ENCODE measurements at places on chromosomes 16 and 17.
A peak's percentile ranks its signal among the peaks of the same experiment; 100 is the strongest.

GRCh38 chr17:46730026-46730425, 88.5 kb downstream of the WNT3 start:
- no peak for DNase-seq

DNA sequence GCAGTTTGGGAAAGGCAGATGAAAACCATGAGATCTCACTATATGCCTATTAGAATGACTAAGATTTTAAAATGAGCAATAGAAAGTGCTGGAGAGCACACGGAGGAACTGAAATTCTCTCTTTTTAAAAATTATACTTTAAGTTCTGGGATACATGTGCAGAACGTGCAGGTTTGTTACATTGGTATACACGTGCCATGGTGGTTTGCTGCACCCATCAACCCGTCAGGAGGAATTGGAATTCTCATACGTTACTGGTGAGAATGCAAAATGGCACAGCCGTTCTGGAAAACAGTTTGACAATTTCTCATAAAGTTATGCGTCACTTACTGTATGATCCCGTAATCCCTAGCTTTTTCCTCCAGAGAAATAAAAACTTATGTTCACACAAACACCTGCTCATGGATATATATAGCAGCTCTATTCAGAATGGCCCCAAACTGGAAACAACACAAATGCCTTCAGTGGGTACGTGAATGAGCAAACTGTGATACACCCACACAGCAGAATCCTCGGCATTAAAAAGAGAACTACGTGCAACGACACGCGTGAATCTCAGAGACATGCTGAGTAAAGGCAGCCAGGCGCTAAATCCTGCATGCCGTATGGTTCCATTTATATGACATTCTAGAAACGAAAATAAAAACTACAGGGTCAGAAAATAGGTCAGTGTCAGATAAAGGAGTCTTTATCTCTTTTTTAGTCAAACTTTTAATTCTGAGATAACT, 11.8 kb downstream of the PIK3R6 start:
- DNase-seq: no peak

DNA sequence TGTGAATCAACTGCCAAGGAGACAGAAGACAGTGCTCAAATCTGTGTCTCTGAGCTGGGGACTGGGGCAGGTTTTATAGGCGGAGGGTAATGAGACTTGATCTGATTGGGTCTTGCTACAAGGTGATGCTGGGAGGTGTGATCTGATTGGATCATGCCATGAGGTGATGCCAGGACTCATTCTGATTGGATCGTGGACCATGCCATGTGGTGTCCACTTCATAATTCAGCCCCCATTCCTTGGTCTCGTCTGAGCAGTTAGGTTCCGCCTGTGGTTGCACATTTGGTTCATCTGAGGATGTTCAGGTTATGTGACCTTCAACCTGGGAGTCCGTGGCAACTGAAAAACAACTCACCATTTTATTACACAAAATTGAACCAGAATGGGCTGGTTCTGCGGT, 41.0 kb downstream of the OTOA start:
- DNase-seq: no peak

- no peak for DNase-seq
Measured at GRCh38 chr16:88285514-88285822, 97.3 kb upstream of the ZNF469 start.

- no peak for DNase-seq
Measured at GRCh38 chr17:12620200-12620720, 45.4 kb upstream of the MYOCD start.

DNA sequence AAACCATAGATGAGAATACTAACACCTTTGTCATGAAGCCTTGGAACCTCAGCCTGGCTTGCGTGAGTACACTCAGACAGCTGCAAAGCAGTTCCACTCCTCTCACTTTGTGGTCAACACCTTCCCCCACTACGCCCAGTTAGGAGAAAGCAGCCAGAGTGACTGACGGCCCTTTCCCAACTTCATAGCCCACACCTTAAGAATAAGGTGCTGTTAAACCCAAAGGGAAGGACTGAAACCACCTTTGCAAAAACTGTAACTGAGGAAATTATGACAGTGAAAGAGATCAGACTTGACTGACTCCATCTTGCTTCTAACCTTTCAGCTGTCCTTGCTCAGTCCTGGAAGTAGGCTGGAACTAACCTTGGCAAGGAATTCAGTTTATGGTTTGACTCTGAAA, 13.7 kb downstream of the N4BP1 start:
- no peak for DNase-seq

- no peak for DNase-seq
Measured at GRCh38 chr17:16106161-16106891, 106.7 kb downstream of the TTC19 start.

GRCh38 chr17:17348872-17349723, 45.9 kb downstream of the NT5M start:
- DNase-seq: no peak

DNA sequence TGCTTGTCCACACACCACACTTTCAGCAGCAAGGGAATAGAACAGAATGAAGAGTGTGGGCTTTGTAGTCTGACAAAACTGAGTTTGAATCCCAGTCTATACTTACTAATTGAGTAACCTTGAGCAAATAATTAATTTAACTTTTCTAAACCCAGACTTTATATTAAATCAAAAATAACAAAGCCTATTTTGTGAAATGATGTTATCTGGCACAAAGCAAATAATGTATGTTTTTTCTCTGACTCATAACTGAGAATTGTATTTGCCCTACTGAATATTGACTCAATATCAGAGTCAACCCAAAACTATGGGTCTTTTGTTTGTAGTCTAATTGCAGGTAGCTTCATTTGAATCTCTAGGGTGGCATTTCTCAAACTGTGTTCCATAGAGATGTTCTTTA, 77.9 kb upstream of the TANC2 start:
- no peak for DNase-seq

DNA sequence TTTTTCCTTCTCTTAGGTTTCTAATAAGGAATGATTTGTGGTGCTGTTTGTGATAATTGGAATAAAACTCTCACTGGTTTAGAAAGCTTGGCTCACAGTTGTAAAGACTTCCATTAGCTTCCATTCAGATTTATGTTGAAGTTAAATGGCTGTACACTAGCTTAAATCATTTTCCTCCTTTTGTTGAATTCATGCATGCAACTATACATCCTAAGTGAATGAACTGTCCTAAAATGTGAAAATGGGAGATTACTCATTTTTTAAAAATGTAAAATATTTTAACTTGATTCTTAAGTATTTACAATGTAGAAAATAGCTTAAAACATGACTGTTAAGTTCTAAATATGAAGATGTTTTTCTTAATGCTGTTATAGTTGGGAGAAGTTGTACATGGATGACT, 15.2 kb downstream of the PRKCA start:
- no peak for DNase-seq

DNA sequence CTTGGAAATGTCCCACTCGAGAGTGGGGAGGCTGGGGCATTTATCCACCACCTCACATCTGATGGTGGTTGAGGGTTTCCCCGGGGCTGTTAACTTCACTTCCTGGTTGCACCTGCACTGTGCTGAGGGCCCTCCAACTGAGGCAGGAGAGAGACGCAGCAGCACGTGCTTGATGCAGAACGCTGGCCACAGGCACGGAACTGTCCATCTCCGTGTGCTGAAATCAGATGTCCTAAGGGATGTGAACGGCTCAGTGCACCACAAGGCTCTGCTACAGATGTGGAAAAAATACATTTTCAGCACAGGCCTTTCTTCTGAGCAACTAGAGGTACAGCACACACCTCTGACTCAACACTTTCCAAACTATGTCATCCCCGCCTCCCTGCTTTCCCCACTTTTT, 114.8 kb upstream of the C16orf82 start:
- DNase-seq: no peak

- no peak for DNase-seq
Measured at GRCh38 chr16:8806272-8806983, 8.8 kb downstream of the PMM2 start.

DNA sequence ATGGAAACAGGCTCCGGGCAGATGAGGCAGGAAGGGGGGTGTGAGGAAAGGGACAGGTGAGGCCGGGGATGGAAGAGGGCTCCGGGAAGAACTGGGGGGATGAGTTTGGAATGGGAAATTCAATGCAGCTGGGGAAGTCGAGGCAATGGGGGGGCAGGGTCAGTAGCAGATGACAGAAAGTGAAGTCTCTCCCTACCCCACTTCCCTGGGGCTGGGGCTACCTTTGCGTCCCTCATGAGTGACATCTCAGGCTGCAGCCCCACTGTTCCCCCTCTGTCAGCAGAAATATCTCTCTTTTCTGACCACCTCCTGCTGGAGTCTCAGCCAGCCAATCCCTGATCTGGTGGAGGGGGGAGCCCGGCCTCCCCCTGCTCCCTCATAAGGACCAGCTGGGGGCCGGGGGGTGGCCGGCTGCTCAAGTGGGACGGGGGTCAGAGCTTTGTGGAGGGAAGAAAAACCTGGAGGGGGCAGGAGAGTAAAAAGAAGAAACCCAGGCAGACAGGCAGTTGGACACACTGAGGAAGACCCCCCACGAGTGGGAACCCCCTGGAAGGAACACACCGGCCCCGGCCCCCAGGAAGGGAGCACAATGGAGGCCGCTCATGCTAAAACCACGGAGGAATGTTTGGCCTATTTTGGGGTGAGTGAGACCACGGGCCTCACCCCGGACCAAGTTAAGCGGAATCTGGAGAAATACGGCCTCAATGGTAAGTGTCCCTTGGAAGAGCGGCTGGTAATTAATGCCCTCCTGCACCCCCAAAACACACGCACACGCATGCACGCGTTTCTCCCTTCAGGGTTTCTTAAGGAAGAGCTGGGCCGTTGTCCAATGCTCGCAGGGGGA, at the start of gene ATP2A1:
Gene ATP2A1 (plus strand): TSS at position 406 of the 844 bp plus-strand sequence. CDS start 184 bp downstream, at position 590.
- no peak for DNase-seq

- DNase-seq: peak; percentile 40
Measured at GRCh38 chr17:40124279-40125141, 2.7 kb downstream of the MSL1 start.

DNA sequence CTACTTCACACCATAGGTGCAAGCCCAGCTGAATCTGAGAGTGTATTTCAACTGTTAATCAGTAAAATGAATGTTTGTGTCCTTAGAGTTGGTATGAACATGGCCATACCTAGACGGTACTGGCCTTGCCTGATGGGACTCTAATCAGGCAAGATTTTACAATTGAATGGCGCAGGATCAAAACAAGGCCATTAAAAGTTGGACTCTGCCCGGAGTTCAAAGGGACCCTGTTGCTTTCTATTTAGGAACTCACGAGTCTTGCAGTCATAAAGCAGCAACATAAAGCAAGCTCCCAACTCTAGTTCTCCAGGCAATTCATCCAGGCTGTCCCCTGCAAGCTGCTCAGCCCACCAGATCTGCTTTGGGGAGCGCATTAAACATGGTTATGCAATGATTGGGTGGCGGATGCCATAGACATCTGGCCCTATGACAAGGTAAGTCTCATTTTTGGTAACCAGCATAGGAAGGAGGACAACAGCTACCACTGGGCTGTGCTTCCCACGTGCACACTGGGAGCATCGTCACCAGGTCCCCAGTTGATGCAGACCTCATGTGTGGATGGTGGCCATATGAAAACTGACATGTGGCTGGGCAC, 8.8 kb downstream of the TMEM186 start:
- no peak for DNase-seq

DNA sequence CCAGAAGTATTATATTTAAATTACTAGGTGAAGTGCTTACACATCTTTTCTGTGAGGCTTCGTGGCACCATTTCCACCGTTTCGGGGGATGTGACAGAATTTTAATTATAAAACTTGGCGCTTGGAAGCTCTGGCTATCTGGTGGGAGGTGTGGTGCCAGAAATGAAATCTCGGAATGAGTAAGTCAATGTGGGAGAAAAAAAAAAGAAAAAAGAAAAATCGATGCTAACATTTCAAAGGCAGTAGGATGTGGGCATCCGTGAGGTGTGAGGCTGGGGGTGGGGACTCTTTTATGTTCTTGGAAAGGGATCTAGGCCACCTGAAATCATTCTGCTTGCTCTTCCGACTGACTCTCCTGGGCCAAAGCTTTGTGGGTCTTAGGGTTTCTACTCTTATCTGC, 21.9 kb downstream of the CPPED1 start:
- no peak for DNase-seq

- no peak for DNase-seq
Measured at GRCh38 chr17:51617986-51618385, 357.6 kb downstream of the UTP18 start.

DNA sequence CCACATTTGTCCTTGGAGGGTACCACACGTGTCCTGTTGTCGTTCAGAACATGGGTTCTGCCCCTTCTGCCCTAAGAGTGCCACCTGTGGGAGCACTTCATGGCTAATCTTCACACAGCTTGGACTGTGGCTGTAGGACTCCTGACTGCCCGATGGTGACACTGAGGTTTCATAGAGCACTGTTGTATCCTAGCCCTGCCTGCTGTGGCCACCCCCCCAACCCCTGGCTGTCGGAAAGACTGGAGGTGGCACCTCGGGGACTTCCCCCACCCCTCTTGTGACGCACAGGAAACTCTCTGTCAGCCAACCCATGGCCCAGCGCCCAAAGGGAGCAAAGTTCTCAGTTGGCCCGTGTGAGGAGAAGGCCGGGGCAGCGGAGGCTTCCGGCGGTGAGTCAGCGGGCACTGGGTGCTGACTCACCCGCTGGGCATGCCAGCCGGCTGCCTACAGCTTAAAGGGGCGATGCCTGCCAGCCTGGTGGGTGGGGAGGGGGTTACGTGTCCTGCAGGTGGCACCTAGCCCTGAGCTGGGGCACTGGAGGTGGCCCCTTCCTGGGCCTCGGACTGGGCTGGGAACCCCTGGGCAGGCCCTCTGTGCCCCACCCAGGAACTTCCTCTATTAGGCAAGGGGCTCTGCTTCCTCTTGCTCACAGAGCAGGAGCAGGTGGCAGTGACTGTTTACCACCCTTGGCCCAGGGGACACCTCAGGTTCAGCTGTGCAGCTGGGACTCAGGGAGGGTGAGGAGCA, 3.4 kb downstream of the MAP2K3 start:
- no peak for DNase-seq

GRCh38 chr17:39794249-39794970, 56.7 kb downstream of the GRB7 start:
- no peak for DNase-seq

DNA sequence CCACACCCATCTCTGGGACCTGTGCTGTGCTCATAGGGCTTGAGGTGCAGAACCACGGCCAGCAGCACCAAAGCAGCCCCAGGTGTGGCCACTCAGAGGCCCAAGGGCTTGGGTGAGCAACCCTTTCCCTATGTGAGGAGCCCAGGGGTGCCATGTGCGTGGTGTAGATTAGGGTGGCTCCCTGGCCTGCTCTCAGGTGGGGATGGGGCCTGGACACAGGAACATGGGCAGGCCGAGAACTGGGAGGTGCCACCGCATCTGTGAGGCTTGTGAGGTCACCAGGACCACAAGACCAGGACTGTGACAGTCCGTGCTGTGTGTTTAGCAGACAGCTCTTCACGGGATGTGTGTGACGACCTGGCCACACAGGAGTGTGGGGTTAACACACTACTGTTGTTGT, 103.5 kb upstream of the ZNF750 start:
- no peak for DNase-seq

DNA sequence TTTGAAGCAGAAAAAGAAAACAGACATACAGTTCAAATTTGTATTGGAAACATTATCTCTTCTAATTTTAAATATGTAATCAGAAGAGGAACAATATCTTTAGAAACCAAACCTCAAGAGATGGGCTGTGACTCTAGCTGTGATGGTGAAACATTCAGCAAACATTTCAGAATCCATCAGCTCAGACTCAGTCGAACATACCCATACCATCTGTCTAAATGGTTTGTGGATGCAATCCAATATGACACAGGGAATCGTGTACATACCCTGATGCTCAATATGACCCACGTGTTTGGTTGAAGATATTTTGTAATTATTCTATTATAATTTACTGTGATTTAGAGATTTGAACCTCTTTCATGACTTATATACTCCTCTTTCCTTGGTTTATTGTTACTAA, 665.2 kb upstream of the CDH8 start:
- DNase-seq: no peak

GRCh38 chr17:69913616-69914015, 161.4 kb upstream of the KCNJ16 start:
- no peak for DNase-seq
